HS-5 (cell line): ENCODE measurements at places on chromosomes 11 and 22.

- no peak for DNase-seq
Observed at GRCh38 chr11:25633230-25633629, 698.7 kb upstream of the ANO3 start.

- no peak for DNase-seq
Observed at GRCh38 chr11:73221451-73221850, 3.4 kb downstream of the P2RY2 start.

DNA sequence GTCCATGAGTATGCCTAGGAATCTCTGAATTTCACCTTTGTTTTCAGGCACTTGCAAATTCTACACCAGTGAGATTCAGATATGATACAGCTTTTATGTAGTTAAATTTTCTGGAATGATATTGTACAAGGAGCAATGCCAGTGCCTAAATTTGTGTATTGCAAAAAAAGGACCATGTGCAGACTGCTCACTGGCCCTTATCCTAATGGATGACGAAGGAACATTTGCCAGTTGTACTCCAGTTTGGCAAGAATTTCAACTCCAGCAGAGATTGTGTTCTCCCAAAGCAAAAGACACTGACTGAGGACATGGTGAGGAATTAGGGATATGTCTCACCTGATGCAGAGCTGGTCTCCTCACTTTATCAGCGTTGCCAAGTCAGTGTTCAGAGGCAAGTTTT lies 8.6 kb downstream of the NAT10 start:
- DNase-seq, result no peak

- no peak for DNase-seq
Observed at GRCh38 chr11:66468691-66469090, 2.0 kb downstream of the PELI3 start.

DNA sequence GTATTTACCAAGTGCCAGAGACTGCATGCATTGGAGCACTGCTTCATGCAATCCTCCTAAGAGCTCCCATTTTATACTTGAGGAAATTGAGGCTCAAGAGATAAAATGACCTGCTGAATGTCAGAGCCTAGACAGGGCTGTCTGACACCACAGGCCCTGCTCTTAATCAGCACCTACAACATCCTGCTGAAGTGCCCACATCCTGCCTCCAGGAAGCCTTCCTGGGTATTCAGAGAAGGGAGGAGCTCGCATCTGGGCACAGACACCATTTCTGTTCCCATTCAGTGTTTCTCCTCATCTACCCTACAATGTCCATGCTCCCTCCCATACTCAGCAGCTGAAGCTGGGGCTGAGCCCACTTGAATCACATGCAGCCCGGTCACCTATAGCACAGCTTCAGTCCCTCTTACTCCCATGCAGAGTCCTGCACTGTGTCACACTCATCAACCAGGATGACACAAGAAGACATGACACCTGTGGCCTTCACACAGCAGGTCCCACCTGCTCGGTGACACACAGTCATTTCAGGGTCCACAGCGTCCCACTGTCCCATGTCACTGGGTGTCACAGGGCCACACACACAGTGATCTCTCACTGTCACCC lies 53.1 kb downstream of the PDE2A start:
- DNase-seq, result no peak

DNA sequence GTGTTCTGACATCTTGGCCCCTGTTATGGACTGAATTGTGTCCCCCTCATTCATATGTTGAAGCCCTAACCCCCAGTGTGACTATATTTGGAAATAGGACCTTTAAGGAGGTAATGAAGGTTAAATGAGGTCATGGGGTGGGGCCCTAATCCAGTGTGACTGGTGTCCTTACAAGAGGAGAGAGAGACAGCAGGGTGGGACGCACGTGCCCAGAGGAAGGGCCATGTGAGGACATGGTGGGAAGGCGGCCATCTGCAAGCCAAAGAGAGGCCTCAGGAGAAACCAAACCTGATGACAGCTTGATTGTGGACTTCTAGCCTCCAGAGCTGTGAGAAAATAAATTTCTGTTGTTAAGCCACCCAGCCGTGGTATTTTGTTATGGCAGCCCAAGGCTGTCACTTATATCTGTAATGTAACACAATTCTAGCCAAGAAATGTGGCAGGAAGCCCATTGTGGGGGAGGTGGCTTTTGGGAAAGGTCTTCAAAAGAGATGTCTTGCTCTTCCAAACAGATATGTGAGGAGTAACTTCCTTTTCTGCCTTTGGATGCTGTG lies 23.7 kb downstream of the SLC22A6 start:
- no peak for DNase-seq

GRCh38 chr11:124402326-124402922 lies 3.6 kb upstream of the OR8B3 start:
- peak; percentile 69 for DNase-seq

- DNase-seq, result no peak
Observed at GRCh38 chr22:17569971-17570511, 6.7 kb downstream of the SLC25A18 start.

- DNase-seq, result no peak
Observed at GRCh38 chr11:80724366-80724765, 1283.5 kb upstream of the TENM4 start.

DNA sequence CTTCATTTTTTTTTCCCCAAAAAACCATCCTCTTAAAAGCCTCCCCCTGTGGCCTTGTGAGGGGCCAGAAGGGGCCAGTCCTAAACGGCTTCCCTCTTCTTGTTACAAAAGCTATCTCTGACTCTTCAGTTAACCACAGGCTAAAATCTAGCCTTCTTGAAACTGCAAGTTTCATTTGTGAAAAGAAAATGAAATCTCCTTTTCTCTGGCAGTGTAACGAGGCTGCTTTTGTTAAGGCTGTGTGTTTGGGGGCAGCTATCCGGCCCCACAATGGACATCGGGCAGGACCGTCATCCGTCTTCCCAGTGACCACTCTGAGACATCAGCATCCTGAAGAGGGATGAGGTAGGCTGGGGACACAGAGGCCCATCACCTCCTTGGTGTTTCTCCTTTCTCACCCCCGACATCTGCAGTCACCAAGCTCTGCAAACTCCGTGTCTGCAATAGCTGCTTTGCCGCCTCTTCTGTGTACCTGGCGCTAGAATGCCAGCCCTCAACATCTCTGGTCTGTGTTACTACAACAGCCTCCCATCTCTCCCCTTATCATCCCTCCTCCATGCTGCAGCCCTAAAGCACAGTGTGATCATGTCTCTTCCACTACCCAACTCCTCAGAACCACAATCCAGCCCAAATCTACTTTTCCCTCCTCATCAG lies 94.0 kb downstream of the RCN1 start:
- DNase-seq, result no peak

- DNase-seq, result no peak
Observed at GRCh38 chr22:27840436-27840835, 38.9 kb upstream of the MN1 start.

- DNase-seq, result no peak
Observed at GRCh38 chr11:37230865-37231264, 632.8 kb upstream of the RAG2 start.

DNA sequence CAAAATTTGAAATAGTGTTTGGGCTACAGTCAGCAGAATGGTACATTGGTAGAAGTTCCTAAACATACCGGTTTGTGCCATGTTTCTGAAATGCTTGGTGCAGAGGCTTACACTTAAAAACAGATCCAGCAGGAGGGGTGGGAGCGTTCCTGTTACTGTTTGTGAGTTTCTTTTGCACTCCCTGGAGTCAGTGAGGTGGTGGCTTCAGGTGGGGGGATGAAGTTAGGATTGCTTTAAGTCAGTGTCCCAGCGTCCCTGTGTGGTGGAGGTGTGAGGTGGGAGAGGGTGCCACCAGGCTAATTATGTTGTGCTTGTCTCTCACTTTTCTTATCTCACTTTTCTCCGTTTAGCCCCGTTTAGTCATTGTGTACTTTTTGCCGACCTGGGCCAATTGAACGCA lies 9.7 kb downstream of the TNRC6B start:
- no peak for DNase-seq

DNA sequence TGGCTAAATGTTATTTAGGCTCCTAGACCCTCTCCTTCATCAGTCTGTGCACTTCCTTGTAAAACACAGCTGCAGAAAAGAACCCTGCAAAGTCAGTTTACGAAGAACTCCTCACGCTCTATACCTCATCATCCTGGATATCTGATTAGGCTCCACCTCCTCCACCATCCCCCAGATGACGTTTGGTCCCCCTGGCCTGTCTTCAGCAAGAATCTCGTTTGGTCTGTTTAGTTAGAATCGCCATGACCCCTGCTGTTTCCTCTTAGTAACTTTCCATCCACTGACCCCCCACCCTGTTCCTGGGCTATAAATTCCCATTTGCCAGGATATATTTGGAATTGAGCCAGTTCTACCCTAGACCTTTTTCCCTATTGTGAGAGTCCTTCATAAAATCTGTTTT lies 214.1 kb downstream of the OPCML start:
- no peak for DNase-seq
